CD14-positive monocyte (primary cell): ENCODE measurements at places on chromosomes 13 and 19.

DNA sequence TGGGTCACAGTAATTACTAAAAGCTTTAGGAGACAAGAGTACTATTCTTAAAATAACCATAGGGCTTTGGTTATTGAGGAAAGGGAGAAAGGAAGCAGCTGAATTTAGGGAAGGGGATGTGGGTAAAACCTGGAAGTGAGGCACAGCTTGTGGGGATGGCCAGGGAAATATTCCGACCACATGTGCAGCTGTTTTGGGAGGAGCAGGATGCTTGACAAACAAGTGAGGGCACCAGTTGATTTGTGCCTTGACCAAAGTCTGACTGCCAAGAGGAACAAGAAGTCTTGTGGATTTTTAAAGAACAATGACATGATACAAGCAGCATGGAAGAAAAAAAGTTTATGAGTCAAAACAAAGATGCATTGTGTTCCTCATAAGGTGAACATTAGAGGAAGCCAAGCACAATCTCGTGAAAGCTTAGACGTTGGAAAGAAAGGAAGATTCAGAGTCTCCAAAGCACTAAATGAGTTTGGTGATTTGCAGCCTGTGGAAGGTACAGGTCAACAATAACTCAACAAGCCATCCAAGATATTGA lies 108.5 kb upstream of the GPC6 start:
- no peak for DNase-seq

- DNase-seq = no peak
These were observed 10.9 kb downstream of the ZNF549 start for GRCh38 chr19:57537953-57538547.

GRCh38 chr19:32104850-32105235 lies 240.6 kb upstream of the ZNF507 start:
- no peak for DNase-seq

GRCh38 chr19:38713865-38714264 lies 30.4 kb downstream of the CAPN12 start:
- DNase-seq = no peak

GRCh38 chr13:33108620-33109019 lies 92.4 kb downstream of the KL start:
- DNase-seq = no peak

GRCh38 chr19:7676854-7677253 lies at the start of gene MCEMP1:
Gene MCEMP1 (plus strand): TSS chr19:7677090. CDS start chr19:7677121, 31 bp downstream.
- peak; percentile 67 for DNase-seq

GRCh38 chr13:54775501-54776191 lies 1747.0 kb downstream of the OLFM4 start:
- DNase-seq = no peak

- DNase-seq = no peak
These were observed at the start of gene ZNF229 for GRCh38 chr19:44447916-44448674. Gene ZNF229 (minus strand): TSS chr19:44448472. CDS start chr19:44442847, 5,625 bp downstream.

- no peak for DNase-seq
These were observed 36.1 kb downstream of the KLF12 start for GRCh38 chr13:74098077-74098476.

DNA sequence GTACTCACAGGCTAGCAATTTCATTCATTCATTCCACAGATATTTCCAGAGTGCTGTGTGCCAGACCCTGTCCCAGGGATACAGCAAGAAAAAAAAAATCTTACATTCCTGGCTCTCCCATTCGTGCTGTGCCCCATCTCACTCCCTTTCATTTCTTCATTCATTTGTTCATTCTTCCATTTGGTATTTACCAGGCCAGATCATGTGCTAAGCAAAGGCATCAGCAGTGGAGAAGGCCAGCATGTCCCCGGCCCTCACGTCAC lies 2.3 kb downstream of the MAP3K10 start:
- no peak for DNase-seq

- no peak for DNase-seq
These were observed 202.0 kb downstream of the TSHZ3 start for GRCh38 chr19:31147234-31147633.

GRCh38 chr19:47405197-47405550 lies 14.2 kb downstream of the MEIS3 start:
- DNase-seq = no peak

- peak; percentile 45 for DNase-seq
These were observed 964 bp downstream of the SPINT2 start for GRCh38 chr19:38265213-38265861.

DNA sequence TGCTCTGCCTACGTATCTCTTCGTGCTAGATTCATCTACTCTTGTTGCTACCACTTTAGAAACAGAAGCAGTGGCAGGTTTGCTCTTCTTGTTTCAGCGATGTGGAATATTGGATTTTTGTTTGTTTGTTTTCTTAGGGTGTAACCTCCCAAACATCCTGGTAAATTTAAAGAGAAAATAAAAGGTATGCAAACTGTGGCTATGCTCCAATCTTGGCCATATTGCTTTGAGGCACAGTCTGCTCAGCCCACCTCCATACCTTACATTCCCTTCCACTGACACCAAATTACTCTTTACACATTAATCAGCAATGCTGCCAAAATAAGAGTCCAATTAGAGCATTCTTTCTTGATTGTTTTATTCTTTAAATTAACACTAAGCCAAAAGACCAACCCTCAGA lies 25.2 kb upstream of the UBL3 start:
- no peak for DNase-seq

DNA sequence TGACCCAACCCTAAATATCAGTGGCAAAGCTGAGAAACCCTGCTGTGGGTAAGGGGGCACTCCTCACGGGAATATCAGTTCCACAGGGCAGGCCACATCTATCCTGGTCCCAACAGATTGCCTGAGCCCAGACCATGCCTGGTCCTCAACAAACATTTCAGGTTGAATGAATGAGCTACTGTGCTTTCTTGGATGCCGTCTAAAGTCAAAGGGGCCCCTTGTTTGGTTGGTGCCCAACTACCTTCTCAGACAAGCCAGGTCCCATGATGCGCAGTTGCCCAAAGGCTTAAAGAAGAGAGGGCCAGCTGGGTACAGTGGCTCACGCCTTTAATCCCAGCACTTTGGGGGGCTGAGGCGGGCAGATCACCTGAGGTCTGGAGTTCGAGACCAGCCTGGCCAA lies 2.4 kb downstream of the DPP9 start:
- no peak for DNase-seq

GRCh38 chr13:75339635-75340374 lies 142.2 kb downstream of the TBC1D4 start:
- DNase-seq = no peak

- DNase-seq = no peak
These were observed 512 bp upstream of the ZNF93 start for GRCh38 chr19:19900139-19900728.

DNA sequence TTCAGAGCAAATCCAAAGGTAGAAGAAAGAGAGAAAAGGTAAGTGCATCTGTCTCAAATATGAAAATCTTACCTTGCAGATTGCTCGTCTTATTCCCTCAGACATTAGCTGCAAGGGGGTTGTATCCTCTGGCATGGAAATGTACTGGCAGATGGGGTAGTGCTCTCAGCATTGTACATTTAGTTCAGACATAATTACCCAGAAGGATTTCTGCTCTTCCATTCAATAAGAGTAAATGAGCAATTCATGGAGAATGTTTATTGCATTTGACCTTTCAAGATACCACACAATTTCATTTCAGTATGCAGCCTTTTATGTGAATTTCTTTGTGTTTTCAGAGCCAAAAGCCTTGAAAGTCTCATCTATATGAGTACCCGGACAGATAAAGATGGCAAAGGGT lies 63.8 kb downstream of the SCEL start:
- no peak for DNase-seq
